ENCODE measurements at places on chromosomes 12 and 14.

- no peak for DNase-seq
These were observed 647.5 kb downstream of the C12orf50 start for GRCh38 chr12:87381742-87382141.

DNA sequence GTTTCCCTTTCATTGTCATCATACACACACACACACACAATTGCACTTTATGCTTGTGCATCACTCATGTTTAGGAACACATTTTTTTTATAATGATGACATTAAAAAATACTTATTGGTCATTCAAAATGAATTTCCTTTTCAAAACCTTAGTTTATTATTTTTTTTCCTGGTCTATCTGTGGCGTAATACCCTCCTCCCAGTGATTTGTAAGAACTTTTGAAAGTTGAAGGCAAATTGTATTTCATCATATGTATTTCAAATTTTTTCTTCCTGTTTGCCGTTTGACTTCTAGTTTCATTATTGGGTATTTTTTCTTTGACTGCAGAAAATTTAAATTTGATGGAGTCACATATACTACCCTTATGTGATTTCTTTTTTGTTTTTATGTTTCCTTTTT lies 2.5 kb upstream of the LRRK2 start:
- DNase-seq = peak; percentile 62

DNA sequence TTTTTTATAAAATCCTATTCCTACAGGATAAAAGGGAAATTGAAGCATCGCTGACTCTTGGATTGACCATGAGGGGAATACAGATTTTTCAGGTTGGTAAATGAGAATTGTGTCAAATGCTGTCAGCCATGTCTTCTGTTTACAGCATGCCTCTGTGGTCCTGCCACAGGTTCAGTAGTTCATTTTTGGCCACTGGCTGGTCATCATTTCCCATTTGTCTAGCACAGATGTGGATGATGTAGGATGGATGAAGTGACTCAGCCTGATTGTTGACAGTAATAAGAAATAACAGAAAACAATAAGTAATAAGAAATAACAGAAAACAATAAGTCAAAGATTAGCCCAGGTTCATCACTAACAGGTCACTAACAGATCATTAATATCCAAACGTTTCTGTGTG lies 59.8 kb downstream of the FRMD6 start:
- no peak for DNase-seq

DNA sequence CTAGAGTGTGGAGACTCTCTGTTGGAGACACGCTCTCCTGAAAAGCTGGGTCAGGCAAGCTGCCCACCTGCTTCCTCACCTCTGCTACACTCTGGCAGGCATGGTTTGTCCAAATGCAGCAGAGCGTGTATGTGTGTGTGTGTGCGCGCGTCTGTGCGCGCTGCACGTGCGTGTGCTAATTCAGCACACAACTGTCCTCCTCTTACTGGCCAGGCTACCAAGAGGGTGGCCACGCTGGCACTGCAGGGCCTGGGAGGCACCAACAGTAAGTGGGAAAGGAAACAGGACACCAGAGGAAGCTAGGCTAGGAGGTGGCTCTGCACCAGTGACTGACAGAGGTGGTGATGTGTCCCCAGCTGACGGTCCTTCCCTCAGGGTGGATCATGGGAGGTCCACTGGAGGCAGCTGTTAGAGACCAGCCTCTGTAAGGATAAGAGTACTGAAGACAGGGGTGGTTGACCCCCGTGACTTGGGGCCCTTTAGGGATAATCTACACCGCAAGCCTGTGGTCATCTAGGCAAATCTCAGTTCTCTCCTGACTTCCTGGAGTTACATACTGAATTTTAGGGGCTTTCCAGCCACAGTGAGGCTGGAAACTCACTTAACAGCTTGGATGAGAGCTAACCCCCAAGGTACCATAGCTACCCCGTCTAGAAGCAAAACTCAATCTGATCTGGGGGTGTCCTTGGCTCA lies 15.6 kb upstream of the TFCP2 start:
- DNase-seq = no peak

DNA sequence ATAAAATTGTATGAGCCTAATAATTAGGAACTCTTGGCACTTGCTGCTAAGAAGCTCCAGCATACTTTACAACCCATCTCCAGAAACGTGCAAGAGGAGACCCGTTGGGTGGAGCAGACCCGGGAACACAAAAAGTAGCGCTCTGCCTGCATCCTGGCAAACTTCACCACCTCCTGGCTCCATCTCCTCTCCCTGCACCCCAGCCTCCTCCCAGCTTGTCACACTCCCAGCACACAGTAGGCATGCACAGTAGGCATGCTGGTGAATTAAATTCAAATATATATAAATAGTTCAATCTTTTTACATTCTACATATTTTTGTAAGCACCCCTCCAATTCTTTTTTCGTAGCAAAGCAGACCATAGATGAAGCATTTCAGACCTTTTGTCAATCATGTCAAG lies 1.2 kb downstream of the VSIG10 start:
- no peak for DNase-seq

- no peak for DNase-seq
These were observed 69.0 kb upstream of the GPHB5 start for GRCh38 chr14:63387711-63388110.

DNA sequence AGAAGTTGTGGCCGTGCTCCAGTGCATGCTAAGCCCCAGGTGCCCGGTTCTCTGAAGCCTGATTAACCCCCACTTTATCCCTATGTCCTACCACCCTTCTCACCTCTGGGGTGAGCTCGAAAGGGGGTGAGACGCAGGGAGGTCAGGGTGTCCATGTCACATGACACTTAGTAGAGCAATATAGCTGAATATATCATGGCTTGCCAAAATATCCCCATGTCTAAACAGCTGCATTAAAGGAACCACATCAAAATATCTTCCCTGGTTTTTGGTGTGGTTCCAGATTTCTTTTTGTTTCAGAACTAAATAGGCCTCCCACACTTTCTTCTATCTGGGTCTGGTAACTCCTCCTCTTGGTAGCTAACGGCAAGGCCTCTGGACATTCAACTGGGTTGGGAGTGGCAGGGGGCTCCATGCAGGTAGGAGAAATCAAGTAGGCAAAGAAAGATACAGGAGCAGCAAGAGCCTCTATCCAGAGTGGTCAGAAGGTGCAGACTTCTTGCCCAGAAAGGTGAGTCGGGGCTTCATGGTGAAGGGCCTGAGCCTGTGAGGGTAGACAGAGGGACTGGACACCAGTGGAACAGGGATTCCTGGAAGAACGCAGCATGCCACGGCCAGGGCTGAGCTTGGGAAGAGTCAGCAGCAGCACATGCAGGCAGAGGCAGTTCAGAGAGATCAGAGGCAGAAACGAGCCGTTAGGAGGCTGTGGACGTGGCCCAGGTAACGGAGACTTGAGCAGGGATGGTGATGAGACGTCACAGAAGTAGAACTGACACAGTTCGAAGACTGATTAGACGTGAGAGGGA lies 202.8 kb upstream of the DIO3 start:
- no peak for DNase-seq

GRCh38 chr12:5200278-5201087 lies 156.8 kb downstream of the KCNA5 start:
- DNase-seq = no peak

- no peak for DNase-seq
These were observed 816 bp upstream of the SLC8A3 start for GRCh38 chr14:70189456-70190077.

GRCh38 chr12:42585841-42586216 lies 3.7 kb downstream of the PRICKLE1 start:
- DNase-seq = peak; percentile 46

DNA sequence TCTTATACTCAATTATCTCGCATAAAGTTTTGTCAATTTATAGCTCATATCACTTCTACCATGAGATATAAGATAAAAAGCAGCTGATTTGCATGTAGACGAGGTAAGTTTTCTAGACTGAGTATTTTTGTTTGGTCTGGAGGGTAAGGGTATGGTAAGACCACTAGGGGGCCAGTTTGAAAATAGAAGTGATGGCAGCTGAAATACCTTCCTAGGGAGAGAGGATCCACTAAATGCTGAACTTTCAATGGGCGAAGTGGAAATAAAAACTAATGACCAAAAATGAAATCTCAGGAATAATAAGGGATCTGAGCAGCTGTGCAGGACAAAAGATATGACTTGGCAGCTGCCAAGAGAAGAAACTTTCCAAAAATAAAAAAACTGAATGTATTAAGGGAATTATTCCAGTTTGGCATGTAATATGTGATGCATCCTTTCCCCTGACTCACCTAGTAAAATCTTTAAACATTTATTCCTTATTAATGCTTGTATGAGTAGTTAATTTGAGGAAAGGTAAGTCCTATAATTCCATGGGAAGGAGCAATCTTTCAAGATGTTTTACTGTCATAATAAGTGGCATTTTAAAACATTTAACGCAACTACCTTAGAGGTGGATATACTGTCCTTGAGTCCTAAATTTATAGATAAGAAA lies 754.5 kb downstream of the C12orf50 start:
- no peak for DNase-seq

DNA sequence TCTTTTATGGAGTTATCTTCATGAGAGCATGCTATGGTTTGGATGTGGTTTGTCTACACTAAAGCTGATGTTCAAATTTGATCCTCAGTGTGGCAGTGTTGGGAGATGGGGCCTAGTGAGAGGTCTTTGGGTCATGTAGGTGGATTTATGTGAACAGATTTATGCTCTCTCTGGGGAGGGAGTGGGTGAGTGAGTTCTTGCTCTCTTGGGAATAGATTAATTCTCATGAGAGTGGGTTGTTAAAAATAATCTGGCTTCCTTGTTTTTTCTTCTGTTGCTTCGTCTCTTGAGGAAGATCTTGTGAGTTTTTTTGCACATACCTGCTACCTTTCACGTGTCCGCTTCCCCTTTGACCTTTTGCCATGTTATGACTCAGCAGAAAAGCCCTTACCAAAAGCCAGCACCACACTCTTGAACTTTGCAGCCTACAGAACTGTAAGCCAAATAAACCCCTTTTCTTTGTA lies 20.5 kb downstream of the DERA start:
- DNase-seq = no peak

DNA sequence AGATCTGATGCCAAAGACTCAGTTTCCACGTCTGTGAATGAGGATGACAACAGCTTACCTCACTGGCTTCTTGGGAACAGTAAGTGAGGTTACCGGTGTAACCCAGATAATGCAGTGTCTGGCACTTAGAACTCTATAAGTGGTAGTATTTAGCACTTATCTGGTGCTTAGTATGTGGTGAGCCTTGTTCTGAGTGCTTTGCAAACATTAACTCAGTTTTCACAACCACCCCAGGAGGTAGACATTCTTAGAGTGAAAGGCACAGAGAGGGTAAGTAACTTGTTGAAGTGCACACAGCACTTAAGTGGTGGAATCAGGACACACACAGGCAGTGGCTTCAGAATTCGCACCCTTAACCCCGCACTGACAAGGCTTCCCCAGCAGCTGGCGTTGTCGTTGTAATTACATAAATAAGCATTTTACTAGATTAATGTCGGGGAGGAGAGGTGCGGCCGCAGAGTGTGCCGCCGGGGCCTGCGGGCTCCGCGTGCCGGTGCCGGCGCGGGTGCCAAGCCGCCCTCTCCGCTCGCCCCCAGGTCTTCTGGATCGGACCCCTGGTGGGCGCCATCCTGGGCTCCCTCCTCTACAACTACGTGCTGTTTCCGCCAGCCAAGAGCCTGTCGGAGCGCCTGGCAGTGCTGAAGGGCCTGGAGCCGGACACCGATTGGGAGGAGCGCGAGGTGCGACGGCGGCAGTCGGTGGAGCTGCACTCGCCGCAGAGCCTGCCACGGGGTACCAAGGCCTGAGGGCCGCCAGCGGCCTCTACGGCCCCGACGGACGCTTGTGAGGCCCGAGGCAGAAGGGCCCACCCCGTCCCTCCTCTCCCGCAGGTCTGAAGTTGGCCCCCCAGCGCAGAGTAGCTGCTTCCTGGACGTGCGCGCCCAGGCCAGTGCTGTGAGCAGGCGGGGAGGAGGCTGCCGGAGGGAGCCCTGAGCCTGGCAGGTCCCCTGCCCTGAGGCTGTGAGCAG lies 4.6 kb downstream of the AQP2 start:
- no peak for DNase-seq

DNA sequence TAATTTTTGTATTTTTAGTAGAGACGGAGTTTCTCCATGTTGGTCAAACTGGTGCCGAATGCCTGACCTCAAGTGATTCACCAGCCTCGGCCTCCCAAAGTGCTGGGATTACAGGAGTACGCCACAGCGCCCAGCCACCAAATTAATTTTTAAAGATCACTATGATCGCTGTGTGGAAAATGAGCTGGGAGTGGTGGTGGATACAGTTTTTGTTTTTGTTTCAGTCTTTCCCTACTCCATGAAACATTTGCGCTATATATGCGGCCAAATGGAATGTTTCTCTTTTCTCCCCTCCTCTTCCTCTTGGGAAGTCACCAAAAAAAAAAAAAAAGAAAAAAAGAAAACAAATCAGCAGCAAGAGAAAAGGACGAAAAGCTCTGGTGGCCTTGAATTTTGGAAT lies 20.8 kb upstream of the P2RX4 start:
- DNase-seq = no peak

GRCh38 chr14:49493557-49493956 lies 92.6 kb downstream of the RPS29 start:
- no peak for DNase-seq

- peak; percentile 73 for DNase-seq
These were observed 69.4 kb downstream of the IRF2BPL start for GRCh38 chr14:76958980-76959710.

GRCh38 chr14:76034566-76034965 lies 49.0 kb downstream of the IFT43 start:
- no peak for DNase-seq

DNA sequence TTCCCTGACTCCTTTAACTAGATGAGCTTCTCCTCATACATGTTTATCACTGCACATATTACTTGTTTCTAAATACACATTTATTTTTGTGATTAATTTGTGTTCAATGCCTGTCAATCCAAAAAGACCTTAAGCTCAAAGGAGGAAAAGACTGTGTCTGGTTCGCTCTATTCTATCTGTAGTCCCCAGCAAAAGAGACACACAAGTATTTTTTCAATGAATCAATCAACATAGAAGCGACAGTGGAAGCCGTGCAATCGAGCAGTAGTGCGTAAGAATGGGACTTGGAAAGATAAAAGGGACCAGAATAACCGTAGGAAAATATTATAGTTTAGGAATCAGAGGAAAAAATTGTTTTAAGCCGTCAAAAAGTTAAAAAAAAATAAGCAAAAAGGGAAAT lies 951 bp downstream of the WDHD1 start:
- DNase-seq = no peak

GRCh38 chr12:20482491-20483054 lies 114.2 kb downstream of the PDE3A start:
- DNase-seq = no peak

GRCh38 chr12:110540048-110540447 lies 37.9 kb downstream of the RAD9B start:
- no peak for DNase-seq

- no peak for DNase-seq
These were observed 60.6 kb upstream of the GTF2A1 start for GRCh38 chr14:81281332-81281731.

GRCh38 chr14:85590784-85591183 lies 60.8 kb downstream of the FLRT2 start:
- DNase-seq = no peak

GRCh38 chr12:1470051-1470450 lies 124.3 kb downstream of the FBXL14 start:
- DNase-seq = no peak

- DNase-seq = no peak
These were observed 1822.9 kb upstream of the FLRT2 start for GRCh38 chr14:83707056-83707455.

- DNase-seq = no peak
These were observed 186.7 kb upstream of the VASH1 start for GRCh38 chr14:76574416-76575095.

All from CD14-positive monocyte (primary cell).